ENCODE measurements at places on chromosomes 4 and X. TPM values are rescaled to one million over a fixed set of nuclear protein-coding genes. Genes with fewer than 3 reads are reported as not detected.
A peak's percentile ranks its signal among the peaks of the same experiment; 100 is the strongest.

GYPE gene
- total RNA-seq, result 1.0 TPM

MAGEB6B gene
- total RNA-seq, result not detected

ZXDA gene
- total RNA-seq, result 3.9 TPM

KLHL5 gene
- total RNA-seq, result 20.5 TPM

STARD8 gene
- 43.1 TPM for total RNA-seq

SASH3 gene
- total RNA-seq, result 60.3 TPM

ZNF81 gene
- 3.2 TPM for total RNA-seq

CLNK gene
- 0.69 TPM for total RNA-seq

TNMD gene
- not detected for total RNA-seq

ESX1 gene
- not detected for total RNA-seq

GRCh38 chr4:1460967-1461868, 55.0 kb upstream of the NKX1-1 start:
- no peak for DNase-seq
- H3K27ac ChIP-seq, result no peak overlapping the region
- H3K36me3 ChIP-seq, result no peaks in the 10 kb centered on the region
- H3K4me1 ChIP-seq, result no peaks in the 10 kb centered on the region
- H3K27me3 ChIP-seq, result no peaks in the 10 kb centered on the region
- no peak overlapping the region for H3K4me3 ChIP-seq

- DNase-seq, result no peak
- no peaks in the 10 kb centered on the region for H3K4me1 ChIP-seq
- H3K4me3 ChIP-seq, result no peak overlapping the region
Observed at GRCh38 chr4:111136438-111136837, 513.6 kb upstream of the PITX2 start.

DNA sequence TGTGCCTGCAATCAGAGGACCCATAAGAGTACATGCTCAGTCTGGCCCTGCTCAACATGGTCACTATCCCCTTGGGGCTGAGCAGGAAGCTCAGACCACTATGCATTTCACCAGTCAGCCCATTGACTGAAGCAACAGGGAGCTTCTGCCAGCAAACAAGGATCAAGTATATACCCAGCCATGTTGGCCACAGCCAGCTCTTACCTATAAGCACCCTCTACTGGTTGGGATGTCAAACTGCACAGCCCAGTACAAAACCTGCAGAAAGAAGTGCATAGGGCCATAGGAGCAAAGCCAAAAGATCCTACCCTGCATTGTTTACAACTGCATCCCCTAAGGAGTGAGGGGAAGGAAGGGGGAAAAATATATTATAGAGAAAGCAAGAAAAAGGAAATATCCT, 214.4 kb upstream of the CPEB2 start:
- H3K36me3 ChIP-seq, result no peaks in the 10 kb centered on the region
- no peaks in the 10 kb centered on the region for H3K4me1 ChIP-seq
- DNase-seq, result peak; percentile 26

GRCh38 chr4:26351685-26352084, 30.9 kb downstream of the RBPJ start:
- H3K36me3 ChIP-seq, result no peaks in the 10 kb centered on the region
- no peak for DNase-seq
- no peak overlapping the region for H3K4me3 ChIP-seq
- no peak overlapping the region for H3K27ac ChIP-seq

- H3K27me3 ChIP-seq, result no peaks in the 10 kb centered on the region
- no peak for DNase-seq
- H3K4me3 ChIP-seq, result no peak overlapping the region
- no peaks in the 10 kb centered on the region for H3K4me1 ChIP-seq
- no peaks in the 10 kb centered on the region for H3K36me3 ChIP-seq
- no peak overlapping the region for H3K27ac ChIP-seq
Observed at GRCh38 chr4:174946246-174946645, 28.1 kb downstream of the ADAM29 start.

DNA sequence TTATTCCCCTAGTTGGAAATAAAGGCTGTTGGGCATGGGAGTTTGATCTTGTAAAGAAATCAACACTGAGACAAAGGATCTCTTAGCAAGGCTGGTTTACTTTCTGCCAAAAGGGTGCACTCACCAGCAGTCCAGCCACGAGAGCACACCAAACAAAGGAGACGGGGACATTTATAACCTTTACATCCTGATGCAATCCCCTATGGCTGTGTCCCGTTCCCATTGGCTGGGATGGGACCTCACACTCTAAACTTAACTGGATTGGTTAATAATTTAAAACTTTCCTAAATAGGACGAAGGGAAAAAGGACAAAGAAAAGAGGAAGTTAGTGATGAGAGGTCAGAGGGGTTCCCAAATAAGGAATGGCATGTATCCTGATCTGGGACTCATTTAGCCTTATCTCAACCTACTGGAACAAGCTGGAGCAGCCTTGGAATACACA, 17.9 kb downstream of the METAP1 start:
- H3K4me1 ChIP-seq, result no peaks in the 10 kb centered on the region
- H3K27me3 ChIP-seq, result no peaks in the 10 kb centered on the region
- no peak overlapping the region for H3K4me3 ChIP-seq
- DNase-seq, result no peak
- H3K27ac ChIP-seq, result no peak overlapping the region
- no peaks in the 10 kb centered on the region for H3K36me3 ChIP-seq

- no peak for DNase-seq
- H3K36me3 ChIP-seq, result no peaks in the 10 kb centered on the region
- H3K27ac ChIP-seq, result no peak overlapping the region
- no peak overlapping the region for H3K4me3 ChIP-seq
- no peaks in the 10 kb centered on the region for H3K27me3 ChIP-seq
- no peaks in the 10 kb centered on the region for H3K4me1 ChIP-seq
Observed at GRCh38 chr4:1998296-1998695, 10.5 kb downstream of the NELFA start.

GRCh38 chrX:31522760-31523159, 450.9 kb upstream of the FTHL17 start:
- no peaks in the 10 kb centered on the region for H3K36me3 ChIP-seq
- H3K27ac ChIP-seq, result no peak overlapping the region
- DNase-seq, result no peak
- H3K4me1 ChIP-seq, result no peaks in the 10 kb centered on the region

DNA sequence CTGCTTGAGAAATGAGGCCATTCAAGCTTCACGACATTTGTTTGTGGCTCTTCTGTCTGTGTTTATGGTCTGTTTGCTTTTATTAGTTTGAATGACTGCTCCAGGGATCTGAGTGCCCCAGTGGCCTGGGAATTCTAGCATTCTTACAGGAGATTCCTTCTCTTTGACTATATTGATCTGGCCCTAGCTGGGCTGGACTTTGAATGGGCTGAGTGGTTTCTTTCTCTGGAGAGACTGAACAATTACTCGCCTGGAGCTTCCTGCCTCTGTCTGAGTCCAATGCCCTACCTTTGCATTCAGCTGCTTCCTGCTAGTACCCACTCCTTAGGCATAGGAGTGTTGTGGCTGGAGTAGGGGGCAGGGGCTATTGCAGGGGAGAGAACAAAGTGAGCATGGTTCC, 51.2 kb upstream of the EDA start:
- no peaks in the 10 kb centered on the region for H3K4me1 ChIP-seq
- no peak overlapping the region for H3K27ac ChIP-seq
- no peak for DNase-seq

- H3K4me3 ChIP-seq, result no peak overlapping the region
- no peaks in the 10 kb centered on the region for H3K27me3 ChIP-seq
- H3K4me1 ChIP-seq, result no peaks in the 10 kb centered on the region
Observed at GRCh38 chrX:153378607-153379006, 22.5 kb downstream of the PNMA6E start.

GRCh38 chrX:135411893-135412292, 9.9 kb upstream of the SMIM10L2A start:
- no peak overlapping the region for H3K27ac ChIP-seq
- no peak overlapping the region for H3K4me3 ChIP-seq
- DNase-seq, result no peak
- H3K36me3 ChIP-seq, result no peaks in the 10 kb centered on the region
- H3K27me3 ChIP-seq, result no peaks in the 10 kb centered on the region

GRCh38 chrX:27186671-27187070, 276.5 kb downstream of the PPP4R3C start:
- H3K27ac ChIP-seq, result no peak overlapping the region
- no peaks in the 10 kb centered on the region for H3K4me1 ChIP-seq
- peak; percentile 25 for DNase-seq
- no peak overlapping the region for H3K4me3 ChIP-seq
- no peaks in the 10 kb centered on the region for H3K36me3 ChIP-seq

GRCh38 chr4:153241970-153242838, 38.0 kb downstream of the TRIM2 start:
- no peaks in the 10 kb centered on the region for H3K27me3 ChIP-seq
- no peak overlapping the region for H3K4me3 ChIP-seq
- no peak for DNase-seq
- H3K27ac ChIP-seq, result no peak overlapping the region

- H3K4me3 ChIP-seq, result no peak overlapping the region
- peaks cover 24% of the 10 kb centered on the region for H3K4me1 ChIP-seq
- no peaks in the 10 kb centered on the region for H3K36me3 ChIP-seq
- H3K27me3 ChIP-seq, result no peaks in the 10 kb centered on the region
- DNase-seq, result no peak
- no peak overlapping the region for H3K27ac ChIP-seq
Observed at GRCh38 chrX:153919281-153919680, 6.8 kb downstream of the ARHGAP4 start.

DNA sequence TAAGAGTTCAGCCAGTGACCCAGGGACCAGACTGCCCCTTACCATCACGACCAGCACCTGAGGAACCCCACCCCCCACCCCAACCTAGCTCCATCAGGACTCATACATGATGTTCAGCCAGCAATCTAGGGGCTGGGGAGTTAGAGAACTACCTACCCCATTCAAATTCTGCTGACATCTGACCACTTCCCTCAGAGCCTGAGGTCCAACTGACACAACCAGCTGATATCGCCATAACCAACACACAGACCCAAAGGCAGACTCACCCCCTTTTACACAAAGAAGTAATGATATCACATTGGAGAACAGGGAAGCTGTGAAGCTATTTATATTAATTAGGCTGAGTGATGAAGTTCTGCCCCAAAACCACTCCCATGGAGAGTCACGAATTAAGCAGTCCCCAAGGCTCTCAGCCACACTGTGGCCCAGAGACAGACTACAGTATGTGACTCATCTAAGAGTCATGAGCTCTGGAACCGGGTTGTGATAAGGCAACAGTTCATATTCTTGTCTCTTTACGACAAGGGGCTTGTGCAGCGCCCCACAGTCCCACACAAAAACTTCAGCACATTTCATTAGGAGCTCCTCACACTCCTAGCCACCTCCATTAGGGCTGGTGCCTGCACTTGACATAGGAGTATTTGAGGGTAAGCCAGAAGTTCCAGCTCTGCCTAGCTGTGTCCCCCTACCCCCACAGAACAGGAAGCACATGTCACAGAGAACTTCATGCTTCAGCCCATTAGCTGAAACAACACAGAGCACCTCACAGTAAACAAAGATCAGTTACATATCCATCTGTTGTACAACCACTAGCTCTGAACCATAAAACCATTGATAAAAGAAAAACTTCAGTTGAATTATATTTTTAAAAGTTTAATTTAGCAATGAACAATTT, 184.7 kb upstream of the ZCCHC13 start:
- H3K36me3 ChIP-seq, result no peaks in the 10 kb centered on the region
- no peaks in the 10 kb centered on the region for H3K4me1 ChIP-seq
- no peak overlapping the region for H3K4me3 ChIP-seq
- H3K27ac ChIP-seq, result no peak overlapping the region
- no peak for DNase-seq

DNA sequence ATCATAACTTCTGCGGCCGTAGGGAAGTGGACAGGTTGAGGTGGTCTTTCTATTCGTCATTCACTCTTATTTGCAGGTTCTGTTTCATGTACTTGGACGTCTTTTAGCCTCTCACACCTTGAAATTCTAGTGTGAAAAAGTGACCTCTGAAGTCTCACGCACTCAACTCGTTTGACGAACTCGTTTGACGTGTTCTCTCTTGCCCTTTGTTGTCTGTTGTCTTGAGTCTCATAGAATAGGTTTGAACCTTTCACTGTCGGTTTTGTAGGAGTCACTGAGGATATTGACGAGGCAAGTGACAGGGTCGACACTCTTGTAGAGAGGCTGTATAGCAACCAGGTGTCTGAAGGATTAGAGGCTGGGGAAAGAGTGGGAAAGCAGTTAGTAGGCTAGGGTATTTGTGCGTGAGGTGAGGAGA, 1.1 kb upstream of the PGRMC2 start:
- H3K36me3 ChIP-seq, result no peaks in the 10 kb centered on the region
- H3K27me3 ChIP-seq, result no peaks in the 10 kb centered on the region

DNA sequence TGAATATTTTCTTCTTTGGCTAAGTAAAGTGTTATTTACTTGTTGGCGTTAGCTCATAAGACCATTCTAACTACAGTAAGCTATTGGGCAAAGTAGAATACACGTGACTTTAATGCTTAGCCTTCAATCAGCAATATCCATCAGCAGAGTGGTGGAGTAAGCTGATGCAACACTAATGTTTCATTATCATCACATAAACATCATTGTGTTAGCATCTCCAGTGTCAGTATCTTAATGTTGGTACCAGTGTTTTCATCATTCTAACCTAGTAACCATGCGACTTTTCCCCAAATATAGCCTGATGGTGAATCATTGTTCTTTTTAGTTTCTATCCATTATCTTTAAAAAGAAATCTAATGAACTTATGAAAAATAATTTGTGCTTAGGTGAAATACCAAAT, 48.5 kb downstream of the APOOL start:
- DNase-seq, result no peak
- no peaks in the 10 kb centered on the region for H3K27me3 ChIP-seq
- no peak overlapping the region for H3K4me3 ChIP-seq
- H3K27ac ChIP-seq, result no peak overlapping the region

DNA sequence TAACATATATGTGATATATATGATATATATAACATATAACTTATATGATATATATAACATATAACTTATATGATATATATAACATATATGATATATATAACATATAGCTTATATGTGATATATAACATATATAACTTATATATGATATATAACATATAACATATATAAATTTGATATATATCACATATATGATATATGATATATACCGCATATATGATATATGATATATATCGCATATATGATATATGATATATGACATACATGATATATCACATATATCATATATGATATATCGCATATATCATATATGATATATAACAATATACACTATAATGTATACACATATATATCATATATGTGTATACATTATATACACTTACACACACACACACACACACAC, 114.3 kb downstream of the ELOVL6 start:
- H3K36me3 ChIP-seq, result no peaks in the 10 kb centered on the region
- no peaks in the 10 kb centered on the region for H3K27me3 ChIP-seq

GRCh38 chrX:15873566-15873965, 19.0 kb upstream of the AP1S2 start:
- DNase-seq, result no peak
- no peaks in the 10 kb centered on the region for H3K36me3 ChIP-seq
- no peaks in the 10 kb centered on the region for H3K4me1 ChIP-seq
- H3K27me3 ChIP-seq, result no peaks in the 10 kb centered on the region

- H3K4me1 ChIP-seq, result no peaks in the 10 kb centered on the region
- H3K27ac ChIP-seq, result no peak overlapping the region
- no peak overlapping the region for H3K4me3 ChIP-seq
- no peaks in the 10 kb centered on the region for H3K27me3 ChIP-seq
- DNase-seq, result no peak
Observed at GRCh38 chr4:1960170-1960825, 48.5 kb downstream of the NELFA start.
